Hematopoietic multipotent progenitor cell treated with erythropoietin and hydrocortisone succinate and interleukin-3 and kit ligand, for 4 days (in vitro differentiated cells): ENCODE measurements at places on chromosomes 5 and 9.

- no peak for DNase-seq
Measured at GRCh38 chr9:27183131-27183530, 74.1 kb downstream of the TEK start.

DNA sequence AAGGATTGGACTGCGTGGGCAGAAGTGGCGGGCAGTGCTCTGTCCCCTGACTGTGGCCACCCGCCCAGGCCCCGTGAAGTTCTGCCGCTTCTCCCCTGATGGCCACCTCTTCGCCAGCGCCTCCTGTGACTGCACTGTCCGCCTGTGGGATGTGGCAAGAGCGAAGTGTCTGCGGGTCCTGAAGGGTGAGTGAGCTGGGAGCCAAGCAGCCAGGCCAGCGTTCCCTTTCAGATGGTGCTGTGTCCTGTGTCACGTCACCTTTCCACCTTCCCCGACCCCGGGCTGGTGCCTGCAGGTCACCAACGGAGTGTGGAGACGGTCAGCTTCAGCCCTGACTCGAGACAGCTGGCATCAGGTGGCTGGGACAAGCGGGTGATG lies 2.3 kb downstream of the WDR38 start:
- DNase-seq, result no peak

DNA sequence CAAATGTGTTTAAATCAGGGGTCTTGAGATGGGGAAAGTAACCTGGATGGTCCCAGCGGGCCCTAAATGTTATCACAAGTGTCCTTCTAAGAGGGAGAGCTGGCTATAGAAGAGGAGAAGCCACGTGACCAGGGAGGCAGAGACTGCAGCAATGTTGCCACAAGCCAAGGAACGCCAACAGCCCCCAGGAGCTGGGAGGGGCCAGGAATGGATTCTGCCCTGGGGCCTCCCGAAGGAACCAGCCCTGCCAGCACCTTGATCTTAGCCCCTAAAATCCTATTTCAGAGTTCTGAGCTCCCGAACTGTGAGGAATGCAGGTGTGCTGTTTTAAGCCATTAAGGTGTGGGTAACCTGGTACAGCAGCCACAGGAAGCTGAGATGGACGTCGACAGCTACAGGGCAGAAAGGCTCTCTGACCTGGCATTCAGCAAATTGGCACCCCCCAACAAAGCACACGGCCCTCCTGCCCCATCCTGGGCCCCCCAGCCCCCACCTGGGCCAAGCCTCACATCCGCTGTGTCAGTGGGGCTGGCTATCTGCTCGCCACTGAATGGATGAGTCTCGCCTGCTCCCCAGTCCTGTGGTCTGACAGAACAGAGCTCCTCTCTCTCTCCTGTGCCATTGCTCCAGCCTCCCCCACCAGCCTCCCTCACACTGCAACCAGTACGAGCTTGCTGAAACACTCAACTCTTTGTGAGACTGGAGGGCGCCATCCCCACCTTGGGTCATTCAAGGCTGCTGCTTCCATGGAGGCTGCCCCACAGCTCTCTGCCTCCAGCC lies 78.8 kb downstream of the ADAMTS2 start:
- DNase-seq, result no peak

GRCh38 chr9:21027295-21027694 lies 4.1 kb downstream of the HACD4 start:
- no peak for DNase-seq

- DNase-seq, result no peak
Measured at GRCh38 chr9:84759300-84759750, 89.8 kb downstream of the NTRK2 start.

GRCh38 chr9:86637515-86637914 lies 283.3 kb upstream of the TUT7 start:
- peak; percentile 24 for DNase-seq

DNA sequence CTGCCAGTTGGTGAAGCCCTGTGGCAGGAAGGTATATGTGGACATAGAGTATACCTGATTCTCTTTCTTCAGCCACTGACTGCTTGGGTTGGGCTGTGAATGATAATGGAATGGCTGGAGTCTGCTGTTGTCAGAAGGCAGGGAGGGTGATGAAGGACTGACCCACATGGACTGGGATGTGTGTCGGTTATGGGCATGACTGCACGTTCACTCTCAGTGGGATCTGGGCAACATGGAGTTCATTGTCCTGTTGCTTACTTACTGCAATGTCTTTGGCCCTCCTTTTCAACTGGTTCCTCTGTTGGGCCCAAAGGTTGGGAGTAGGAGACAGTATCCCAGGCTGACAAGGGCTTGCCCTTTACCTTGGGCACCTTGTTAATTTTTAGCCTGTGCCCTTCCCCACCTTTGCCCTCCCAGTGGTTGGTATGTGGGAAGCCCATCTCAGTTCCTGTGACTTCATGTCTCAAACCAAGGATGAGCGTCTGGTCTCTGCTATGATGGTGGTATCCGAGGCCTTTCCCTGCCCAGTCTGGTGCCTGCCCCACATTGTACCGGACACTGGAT lies 34.6 kb downstream of the FAXDC2 start:
- DNase-seq, result no peak

DNA sequence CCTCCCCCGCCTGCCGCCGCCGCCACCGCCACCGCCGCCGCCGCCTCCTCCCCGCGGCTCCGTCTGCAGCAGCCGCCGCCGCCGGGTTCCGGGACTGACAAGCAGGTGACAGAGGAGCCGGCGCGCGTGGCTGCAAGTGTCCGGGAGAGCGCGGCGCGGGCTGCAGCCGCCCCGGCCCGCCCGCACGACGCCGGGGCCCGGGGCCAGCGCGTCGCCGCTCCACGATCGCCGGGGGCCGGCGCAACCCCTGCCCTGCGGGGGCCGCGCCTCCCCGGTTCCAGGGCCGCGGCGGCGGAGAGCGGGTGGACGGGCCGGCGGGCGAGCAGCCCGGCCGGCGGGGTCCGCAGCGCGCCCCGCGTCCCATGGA lies 343 bp downstream of the LMX1B start:
- no peak for DNase-seq

- peak; percentile 1 for DNase-seq
Measured at GRCh38 chr9:74496406-74496805, 729 bp upstream of the RORB start.

GRCh38 chr5:52409835-52410234 lies 377.9 kb upstream of the ITGA1 start:
- DNase-seq, result no peak

GRCh38 chr5:167952278-167952995 lies 339.0 kb upstream of the WWC1 start:
- DNase-seq, result no peak

DNA sequence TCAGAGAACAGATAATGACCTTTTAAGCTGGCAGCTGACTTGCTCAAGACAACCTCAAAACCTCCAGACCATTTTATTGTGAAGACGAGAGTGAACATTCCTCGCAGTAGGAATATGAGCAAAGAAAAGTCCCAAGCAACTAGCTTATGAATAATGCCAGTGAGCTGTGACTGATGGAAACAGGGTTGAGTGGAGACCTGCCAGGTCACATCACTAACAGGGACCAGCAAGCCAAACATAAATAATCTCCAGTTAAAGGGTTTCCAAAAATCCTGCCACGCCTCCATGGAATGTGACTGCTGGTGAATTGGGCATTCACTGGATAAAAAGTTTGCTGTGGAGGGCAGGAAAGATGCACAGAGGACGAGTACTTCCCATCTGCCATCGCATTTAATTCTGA lies 185.4 kb downstream of the CRB2 start:
- DNase-seq, result no peak

- DNase-seq, result no peak
Measured at GRCh38 chr9:16579872-16580432, 290.5 kb downstream of the BNC2 start.

DNA sequence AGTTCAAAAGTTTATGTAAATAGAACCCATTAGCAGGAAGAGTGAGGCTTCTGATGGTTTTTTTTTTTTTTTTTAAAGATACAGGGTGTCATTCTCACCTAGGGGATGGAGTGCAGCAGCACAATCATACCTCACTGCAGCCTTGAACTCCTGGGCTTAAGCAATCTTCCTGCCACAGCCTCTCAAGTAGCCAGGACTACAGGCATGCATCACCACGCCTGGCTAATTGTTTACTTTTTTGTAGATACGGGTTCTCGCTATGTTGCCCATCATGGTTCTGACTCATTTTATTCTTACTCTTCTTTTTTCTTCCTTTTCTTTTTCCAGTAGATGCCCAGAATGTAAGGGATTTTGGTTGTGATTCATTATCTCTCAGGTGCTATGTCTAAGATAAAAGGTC lies 201.1 kb downstream of the NNT start:
- no peak for DNase-seq

DNA sequence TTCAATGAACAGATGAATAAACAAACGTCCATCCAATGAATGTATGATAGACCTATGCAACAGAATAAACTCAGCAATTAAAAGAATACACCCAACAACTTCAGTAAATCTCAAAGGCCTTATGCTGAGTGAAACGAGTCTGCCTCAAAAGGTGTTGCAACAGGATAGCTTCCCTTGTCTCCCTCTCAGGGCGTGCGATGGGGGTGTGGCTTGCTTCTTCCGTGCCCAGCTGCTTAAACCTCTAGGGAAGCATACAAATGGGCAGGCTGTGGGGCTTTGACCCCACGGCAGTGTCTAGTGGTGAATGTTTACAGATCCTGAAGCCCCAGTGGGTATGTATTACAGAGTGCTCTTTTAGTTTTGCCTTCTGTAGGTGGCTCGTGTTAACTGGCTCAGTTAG lies 87.0 kb upstream of the CCL21 start:
- peak; percentile 11 for DNase-seq

GRCh38 chr5:177336112-177336511 lies 15.4 kb downstream of the LMAN2 start:
- peak; percentile 91 for DNase-seq

GRCh38 chr9:37984672-37985611 lies 81.0 kb upstream of the SLC25A51 start:
- DNase-seq, result no peak

DNA sequence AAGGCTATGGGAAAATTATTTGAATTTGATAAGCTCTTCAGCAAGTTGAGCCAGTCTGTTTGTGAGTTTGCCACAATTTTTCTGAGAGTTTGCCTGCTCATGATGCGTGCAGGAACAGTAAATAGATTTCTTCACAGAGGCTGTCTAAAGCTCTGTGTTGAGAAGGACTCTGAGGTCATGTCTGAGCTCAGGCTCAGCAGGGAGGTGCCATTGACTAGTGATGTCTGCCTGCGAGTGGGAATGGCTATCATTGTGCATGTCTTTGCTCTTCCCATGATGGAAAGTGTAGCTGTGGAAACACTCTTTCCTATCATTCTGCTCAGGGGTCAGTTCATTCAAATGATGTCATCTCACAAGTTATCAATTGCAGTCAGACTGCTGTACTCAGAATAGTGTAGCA lies 142.8 kb downstream of the RASEF start:
- DNase-seq, result no peak
